Stimulated activated CD4-positive, alpha-beta T cell treated with anti-CD3 and anti-CD28 coated beads, Interleukin-1b, Interleukin-23, amount 100 ng/mL, for 1 hour (primary cell): ENCODE measurements at places on chromosomes 7 and 10.

GRCh38 chr7:152451356-152451755 lies 15.6 kb upstream of the KMT2C start:
- DNase-seq = no peak

DNA sequence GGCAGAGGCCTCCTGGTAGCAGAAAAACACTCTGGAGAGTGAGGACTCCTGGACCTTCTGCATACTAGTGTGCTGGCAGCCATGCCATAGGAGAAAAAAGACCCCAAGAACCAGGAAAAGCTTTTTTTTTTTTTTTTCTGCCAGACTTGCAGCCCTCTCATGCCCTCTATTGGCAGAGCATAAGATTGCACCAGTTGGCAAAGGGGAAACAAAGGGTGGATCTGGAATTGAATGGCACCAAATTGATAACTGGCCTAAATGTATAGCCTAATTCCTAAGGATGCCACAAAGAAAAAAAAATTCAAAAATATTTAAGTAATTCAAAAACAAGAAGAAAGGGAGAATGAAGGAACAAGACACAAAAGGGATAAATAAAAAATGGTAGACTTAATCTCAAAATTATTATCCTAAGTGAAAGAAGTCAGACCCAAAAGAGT lies 112.5 kb upstream of the GHITM start:
- no peak for DNase-seq

DNA sequence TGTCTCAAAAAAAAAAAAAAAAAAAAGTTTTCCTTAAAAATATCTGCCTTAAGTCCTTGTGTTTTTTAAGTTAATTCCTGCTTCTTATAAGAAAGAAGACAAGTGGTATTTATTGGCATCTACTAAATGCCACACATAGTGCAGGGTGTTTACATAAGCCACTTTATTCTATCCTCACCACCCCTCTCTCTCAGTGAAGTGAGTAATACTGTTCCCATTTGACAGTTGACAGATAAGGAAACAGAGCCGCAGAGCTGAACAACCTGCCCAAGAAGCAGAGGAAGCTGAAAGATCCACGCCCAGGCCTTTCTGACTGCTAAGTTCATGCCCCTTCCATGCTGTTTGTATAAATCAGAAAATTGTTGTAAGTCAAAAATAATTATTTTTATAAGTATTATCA lies 54.1 kb downstream of the ABLIM1 start:
- DNase-seq = no peak

DNA sequence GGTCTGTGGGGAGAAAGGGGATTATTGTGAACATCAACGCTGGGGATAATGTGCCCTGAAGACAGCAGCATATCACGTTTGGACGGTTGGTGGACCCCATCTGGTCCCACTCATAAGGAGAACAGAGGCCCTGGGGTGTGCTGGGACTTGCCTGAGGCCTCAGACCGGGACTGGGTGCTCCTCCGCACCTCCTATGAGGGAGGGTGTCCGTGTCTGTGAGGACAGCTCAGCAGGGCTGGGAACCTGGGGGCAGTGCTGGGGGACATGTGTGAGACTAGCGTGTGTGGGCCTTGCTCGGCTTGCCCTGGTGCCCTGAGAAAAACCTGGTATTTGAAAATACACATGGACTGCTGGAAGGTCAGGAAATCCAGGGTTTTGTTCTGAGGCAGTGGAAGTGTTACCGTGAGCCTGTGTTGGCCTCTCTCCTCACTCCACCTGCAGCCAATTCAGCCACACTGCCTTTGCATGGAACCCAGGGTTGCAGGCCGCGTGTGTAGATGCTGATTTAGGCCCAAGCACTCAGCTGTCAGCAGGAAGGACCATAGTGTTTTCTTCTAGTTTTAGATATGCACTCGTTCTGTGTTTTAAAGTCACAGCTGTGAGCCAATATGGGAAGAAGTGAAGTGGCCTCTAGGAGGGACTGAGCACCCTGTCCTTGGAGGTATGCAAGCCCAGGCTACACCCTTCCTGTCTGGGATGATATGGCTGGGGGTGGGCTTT lies 13.4 kb upstream of the SH2D4B start:
- no peak for DNase-seq

GRCh38 chr7:15989194-15989593 lies 302.7 kb upstream of the MEOX2 start:
- DNase-seq = no peak

DNA sequence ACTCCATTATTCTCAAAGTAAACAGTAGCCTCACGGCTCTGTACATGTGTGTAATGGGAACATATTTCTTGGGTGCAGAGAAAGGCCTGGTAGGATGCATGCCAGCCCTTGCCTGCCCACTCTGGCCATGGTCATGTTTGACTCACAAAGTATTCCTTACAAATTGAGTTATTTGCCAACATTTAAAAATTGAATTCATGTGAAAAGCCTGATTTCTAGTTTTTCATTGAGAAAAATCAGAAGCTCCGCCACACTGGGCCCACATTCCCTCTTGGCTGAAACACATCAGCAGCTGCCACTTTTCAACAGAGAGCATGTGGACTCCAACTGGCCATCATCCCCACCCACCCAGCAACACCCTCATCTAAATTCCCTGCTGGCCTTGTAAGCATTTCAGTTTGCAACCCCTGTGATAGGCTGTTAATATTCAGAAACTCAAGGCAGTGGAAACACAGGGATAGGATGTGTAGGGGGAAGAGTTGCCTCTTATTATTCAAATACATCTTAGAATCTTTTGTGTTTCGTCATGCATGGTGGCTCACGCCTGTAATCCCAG lies 40.9 kb downstream of the CDH23 start:
- no peak for DNase-seq

DNA sequence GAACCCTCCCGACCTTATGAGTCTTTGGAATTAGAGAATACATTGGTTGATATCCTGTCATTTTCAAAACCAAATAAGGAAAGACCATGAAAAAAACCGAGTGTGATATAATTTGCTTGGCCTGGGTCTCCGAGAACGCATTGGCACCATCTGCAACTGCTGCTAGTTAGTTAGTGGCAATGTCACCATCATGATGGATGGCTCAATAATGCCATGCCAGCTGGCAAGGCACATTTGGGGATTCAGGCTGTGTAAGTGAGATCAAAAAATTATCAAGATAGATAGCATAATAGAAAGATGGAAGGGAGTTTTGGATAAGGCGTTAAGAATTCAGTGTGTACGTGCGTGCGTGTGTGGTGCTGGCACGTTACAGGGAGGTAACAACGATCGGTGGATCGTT lies 134.7 kb upstream of the TCERG1L start:
- DNase-seq = no peak

- no peak for DNase-seq
Measured at GRCh38 chr10:105986912-105987635, 1177.4 kb downstream of the SORCS1 start.

DNA sequence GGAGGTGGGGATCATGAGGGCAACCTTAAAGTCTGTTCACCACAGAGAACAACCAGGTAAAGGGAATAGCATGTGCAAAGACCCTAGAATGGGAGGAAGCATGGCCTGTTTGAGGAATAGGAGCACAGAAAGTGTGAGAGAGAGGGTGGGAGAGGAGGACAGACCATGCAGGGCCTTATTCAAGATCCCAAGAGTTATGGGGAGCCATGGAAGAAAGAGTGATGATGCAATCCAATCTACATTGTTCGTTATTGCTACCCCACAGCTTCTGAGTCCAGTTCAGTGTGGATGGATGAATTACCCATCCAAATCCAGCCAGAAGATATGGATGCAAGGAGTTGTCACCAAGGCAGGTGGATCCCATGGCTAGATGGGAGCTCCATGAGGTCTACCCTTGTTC lies 7.8 kb upstream of the EIF4EBP2 start:
- DNase-seq = no peak

- DNase-seq = no peak
Measured at GRCh38 chr7:20504060-20504459, 111.4 kb upstream of the ABCB5 start.

- DNase-seq = no peak
Measured at GRCh38 chr10:87860816-87861403, 2.4 kb downstream of the KLLN start.

- DNase-seq = no peak
Measured at GRCh38 chr10:83214136-83214535, 925.2 kb upstream of the GHITM start.

GRCh38 chr7:128041203-128041602 lies 10.0 kb upstream of the LRRC4 start:
- no peak for DNase-seq

DNA sequence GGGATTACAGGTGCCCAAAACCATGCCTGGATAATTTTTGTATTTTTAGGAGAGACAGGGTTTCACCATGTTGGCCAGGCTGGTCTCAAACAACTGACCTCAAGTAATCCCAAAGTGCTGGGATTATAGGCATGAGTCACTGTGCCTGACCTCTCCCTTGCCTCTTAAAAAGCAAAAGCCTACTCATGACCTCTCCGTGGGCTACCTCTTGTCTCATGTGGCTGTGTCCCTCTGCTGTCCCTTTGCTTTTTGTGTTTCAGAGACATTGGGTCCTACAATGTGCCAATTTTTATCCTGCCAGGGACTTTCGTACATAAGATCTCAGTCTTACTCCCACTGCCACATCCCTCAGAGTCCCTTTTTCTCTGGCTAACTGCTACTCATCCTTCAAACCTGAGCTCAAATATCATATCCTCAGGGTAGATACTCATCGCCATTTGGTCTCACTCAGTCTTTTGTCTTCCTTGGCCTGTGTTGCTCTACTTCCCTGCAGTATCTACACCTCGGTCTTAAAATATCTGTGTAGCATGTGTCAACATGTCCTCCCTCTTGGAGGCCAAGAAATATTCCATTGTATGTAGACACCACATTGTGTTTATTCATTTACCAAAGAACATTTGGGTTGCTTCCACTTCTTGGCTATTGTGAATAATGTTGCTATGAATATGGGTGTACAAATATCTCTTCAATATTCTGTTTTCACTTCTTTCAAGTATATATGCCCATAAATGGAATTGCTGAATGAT lies 465.0 kb upstream of the KLF6 start:
- DNase-seq = no peak

DNA sequence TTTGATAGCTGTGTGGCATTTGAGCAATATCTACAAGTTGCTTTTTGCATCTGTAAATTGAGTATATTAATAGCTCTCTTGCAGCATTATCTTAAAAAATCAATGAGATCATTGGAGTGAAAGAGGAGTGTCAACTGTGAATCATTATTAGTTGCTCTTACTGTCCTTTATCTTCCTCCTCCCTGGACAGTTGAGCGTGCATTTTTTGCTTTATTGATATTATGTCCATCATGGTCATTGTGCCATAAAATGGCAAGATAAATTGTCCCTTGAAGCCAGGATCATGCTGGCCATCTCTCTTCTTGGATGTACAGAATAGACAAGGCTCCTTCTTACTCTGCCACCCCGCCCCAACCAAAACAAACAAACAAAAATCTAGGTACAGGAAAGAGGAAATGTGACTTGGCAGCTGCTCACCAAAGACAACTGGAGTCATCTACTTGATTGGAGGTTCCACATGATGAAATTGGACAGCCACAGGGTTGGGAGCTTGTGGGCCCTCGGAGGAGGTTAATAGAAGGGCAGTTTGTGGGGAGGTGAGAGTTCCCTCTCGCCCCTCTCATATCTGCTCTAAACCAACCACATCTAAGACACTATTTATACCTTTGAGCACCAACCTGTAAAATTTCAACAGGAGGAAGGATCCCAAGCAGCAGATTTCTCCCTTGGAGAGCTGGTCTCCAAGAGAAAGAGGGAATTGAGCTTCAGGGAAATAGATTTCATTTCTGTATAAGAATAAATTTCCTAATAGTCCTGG lies 252.7 kb downstream of the SKIDA1 start:
- no peak for DNase-seq

- DNase-seq = no peak
Measured at GRCh38 chr7:75943864-75944263, 28.9 kb downstream of the POR start.

DNA sequence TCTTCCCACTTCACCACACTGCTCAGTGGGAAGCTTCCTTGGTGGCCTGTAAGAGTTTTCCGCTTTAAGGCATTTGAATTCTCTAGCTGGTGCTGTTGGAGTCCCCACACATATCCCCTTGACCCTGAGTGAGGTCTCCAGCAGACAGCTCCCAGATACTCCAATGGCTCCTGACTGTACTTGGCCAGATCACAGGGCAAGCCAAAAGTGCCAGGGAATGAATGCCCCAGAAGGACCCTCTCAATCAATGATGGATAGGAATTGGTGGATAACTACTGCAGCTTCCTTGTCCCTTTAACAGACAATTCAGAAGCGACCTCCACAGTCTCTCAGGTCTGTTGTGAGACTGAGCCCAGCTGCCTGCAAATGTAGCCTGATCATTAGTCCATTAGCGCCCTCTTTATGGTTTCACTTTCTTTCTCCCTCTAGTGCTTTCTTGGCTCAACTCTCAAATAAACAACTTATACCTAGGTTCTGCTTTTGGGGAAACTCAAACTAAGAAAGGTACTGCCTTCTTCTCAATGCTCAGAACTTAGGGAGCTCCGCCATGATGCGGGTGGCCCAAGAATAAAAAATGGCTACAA lies 283.0 kb downstream of the TCF7L2 start:
- DNase-seq = no peak

GRCh38 chr7:11714205-11714604 lies 117.8 kb downstream of the THSD7A start:
- no peak for DNase-seq

GRCh38 chr7:18552316-18552916 lies 56.9 kb downstream of the HDAC9 start:
- no peak for DNase-seq

- no peak for DNase-seq
Measured at GRCh38 chr7:2553831-2554581, 1.3 kb downstream of the BRAT1 start.

GRCh38 chr10:96955794-96956193 lies 123.7 kb downstream of the LCOR start:
- DNase-seq = no peak

- no peak for DNase-seq
Measured at GRCh38 chr7:20783700-20784387, 2.8 kb downstream of the SP8 start.

GRCh38 chr10:33008499-33009243 lies 50.6 kb upstream of the ITGB1 start:
- no peak for DNase-seq

- no peak for DNase-seq
Measured at GRCh38 chr7:39623732-39624441, 515 bp downstream of the RALA start.

GRCh38 chr10:77710759-77711682 lies 73.4 kb upstream of the KCNMA1 start:
- DNase-seq = peak; percentile 57

DNA sequence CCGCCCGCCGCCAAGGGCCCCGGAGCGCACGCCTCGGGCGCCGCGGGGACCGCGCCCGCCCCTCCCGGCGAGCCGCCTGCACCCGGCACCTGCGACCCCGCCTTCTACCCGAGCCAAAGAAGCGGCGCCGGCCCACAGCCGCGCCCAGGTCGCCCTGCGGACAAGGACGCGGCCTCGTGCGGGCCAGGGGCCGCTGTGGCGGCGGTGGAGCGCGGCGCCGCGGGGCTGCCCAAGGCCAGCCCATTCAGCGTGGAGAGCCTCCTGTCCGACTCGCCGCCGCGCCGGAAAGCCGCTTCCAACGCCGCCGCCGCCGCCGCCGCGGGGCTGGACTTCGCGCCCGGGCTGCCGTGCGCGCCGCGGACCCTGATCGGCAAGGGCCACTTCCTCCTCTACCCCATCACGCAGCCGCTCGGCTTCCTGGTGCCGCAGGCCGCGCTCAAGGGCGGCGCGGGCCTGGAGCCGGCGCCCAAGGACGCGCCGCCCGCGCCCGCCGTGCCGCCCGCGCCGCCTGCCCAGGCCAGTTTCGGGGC lies 3.5 kb downstream of the UNCX start:
- DNase-seq = no peak
